KG1 (cell line): ENCODE measurements at places on chromosomes 12 and 14.

- DNase-seq: no peak
Observed at GRCh38 chr14:105711044-105711620, 184.7 kb downstream of the TMEM121 start.

DNA sequence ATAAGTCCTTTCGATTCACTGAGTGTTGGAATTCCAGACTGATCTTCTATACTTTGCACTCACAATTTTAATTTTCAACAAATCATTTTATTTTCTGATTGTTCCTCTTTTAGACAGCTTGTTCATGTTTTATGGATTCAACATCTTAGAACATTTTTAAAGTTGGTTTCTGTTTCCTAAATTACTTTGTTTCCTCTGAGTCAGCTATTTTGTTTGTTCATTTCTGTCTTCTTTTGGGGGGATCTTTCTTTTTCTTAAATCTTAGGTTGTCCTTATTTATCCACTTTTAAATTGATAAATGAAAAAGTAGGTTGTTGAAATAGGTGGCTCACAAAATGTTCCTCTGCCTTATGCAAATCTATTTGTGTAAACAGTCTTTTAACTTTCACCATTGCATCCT lies 160.0 kb downstream of the GALC start:
- DNase-seq: no peak

DNA sequence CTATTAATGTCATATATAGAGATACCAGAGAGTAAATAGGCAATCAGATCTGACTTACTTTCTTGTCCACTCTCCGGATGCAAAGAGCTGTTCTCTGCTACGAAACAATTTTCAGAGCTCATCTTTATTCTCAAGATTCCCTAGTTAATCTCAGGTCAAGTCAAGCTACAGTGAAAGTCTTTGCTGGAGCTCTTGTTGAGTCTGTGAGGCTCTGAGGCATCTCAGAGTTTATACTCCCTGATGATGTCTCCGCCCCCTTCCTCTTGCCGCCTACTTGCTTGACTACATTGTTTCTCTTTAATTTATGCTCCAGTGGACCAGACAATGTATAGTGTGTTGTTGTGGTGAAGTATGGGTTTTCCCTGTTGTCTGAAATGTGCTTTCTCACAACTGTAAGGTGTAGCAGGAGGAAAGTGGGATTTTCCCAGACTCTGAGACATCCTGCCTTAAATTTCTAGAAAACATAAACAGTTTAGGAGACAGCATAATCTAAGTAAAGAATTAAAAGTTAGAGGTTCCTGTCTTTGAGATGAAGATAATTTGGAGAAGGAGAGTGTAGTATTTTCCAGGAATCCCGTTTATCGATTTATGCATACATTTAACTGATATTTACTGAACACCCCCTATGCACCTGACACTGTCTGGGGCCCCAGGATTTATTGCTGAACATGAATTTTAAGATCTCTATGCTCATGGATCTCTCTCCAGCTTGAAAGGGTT lies at the start of gene CD69:
CD69 (minus strand) TSS at position 203 of the 720 bp plus-strand sequence; CDS start at position 122, 81 bp downstream.
- peak; percentile 59 for DNase-seq

GRCh38 chr14:94424371-94424770 lies 28.2 kb downstream of the SERPINA11 start:
- DNase-seq: no peak

DNA sequence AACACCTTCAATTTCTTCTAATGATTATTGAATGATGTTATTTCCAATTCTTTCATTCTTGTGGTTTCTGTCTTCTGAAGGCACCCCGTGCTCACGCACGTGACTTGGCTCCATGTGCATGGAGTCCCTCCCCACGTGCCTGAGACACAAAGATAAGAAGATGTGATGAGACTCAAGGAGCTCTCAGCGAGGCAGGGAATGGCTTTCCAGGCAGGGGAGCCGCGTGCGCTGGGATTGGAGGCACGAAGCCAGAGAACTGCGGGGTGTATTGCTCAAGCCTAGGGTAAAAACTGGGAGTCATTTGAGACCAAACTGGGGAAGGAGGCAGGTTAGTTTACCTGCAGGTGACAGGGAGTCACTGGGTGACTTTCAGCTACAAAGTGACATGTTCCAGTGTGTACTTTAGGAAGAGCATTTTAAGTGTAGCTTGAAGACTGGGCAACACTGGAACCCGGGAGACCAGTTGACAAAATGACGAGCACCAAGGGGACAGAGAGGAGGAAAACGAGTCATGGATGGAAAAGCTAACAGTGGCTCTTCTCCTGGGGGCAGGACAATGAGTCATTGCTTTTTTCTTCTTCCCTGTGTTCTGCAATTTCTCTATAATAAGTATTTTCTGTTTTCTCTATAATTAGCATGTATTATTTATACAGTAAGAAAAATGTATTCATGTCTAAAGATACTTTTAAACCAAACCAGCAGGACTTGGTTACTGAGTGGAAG lies 311.7 kb upstream of the FKBP4 start:
- no peak for DNase-seq

GRCh38 chr12:28248555-28249145 lies 58.4 kb downstream of the CCDC91 start:
- no peak for DNase-seq

DNA sequence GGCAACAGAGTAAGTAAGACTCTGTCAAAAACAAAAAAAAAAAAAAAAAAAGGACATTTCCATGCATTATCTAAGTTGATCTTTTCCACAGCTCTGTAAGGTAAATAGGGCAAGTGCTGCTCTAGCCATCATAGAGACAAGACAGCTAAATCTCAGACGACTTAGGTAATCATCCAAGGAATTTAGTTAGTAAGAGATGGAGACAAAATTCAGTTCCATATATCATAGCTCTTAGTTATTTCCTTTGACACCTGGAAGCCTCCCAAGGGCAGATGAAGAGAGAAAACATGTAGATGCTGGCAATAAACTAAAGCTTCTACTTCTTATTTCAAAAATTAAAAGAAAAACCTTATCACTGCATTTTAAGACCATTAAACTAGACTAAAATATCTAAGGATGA lies 48.7 kb downstream of the ST8SIA1 start:
- no peak for DNase-seq

DNA sequence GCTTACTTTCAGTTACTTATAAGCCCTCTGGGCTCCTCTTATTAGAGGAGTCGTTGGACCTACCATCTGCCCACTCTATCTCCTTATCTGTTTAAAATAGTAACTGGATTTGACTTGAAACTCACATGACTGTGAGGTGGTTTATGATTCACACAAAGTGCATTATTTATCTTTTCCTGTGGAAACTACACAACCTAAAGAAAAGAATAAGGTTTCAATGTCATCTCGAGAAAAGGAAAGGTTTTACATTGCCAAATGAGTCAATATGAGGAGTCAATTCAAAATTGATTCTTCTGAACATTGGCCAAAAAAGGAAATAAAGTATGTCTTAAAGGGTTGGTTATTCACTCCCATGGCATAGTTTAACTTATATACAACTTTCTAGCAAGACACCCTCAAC lies 225.0 kb upstream of the G2E3 start:
- no peak for DNase-seq

DNA sequence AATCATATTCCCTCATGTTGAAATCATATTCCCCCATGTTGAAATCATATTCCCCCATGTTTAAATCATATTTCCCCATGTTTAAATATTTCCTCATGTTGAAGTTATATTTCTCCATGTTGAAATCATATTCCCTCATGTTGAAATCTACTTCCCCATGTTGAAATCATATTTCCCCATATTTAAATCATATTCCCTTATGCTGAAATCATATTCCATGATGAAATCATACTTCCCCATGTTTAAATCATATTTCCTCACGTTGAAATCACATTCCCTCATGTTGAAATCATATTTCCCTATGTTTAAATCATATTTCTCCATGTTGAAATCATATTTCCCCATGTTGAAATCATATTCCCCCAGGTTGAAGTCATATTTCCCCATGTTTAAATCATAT lies 34.6 kb upstream of the ADGRD1 start:
- no peak for DNase-seq

GRCh38 chr12:123983822-123984485 lies 10.9 kb downstream of the ZNF664 start:
- no peak for DNase-seq

- DNase-seq: no peak
Observed at GRCh38 chr12:91774434-91774921, 371.2 kb downstream of the BTG1 start.

- no peak for DNase-seq
Observed at GRCh38 chr12:72368719-72369422, 96.7 kb downstream of the TRHDE start.

GRCh38 chr12:113873740-113874139 lies 92.4 kb downstream of the RBM19 start:
- DNase-seq: no peak
